ENCODE measurements at places on chromosomes 5 and 9.

- no peak for DNase-seq
Observed at GRCh38 chr9:115957585-115957984, 196.0 kb upstream of the PAPPA start.

DNA sequence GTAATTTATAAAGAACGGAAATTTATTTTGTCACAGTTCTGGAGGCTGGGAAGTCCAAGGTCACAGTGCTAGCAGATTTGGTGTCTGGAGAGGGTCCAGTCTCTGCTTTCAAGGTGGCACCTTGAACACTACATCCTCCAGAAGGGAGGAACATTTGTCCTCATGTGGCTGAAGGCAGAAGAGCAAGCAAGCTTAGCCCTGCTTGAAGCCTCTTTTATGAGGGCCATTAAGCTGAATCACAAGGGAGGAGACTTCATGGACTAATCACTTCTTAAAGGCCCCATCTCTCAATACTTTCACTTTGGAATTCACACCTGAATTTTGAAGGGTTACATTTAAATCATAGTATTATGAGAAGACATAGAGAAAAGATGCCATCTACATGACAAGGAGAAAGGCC, 215.4 kb upstream of the NFIL3 start:
- no peak for DNase-seq

GRCh38 chr5:85170183-85170582, 785.5 kb upstream of the EDIL3 start:
- no peak for DNase-seq

GRCh38 chr9:75866273-75866871, 24.1 kb upstream of the PCSK5 start:
- no peak for DNase-seq

DNA sequence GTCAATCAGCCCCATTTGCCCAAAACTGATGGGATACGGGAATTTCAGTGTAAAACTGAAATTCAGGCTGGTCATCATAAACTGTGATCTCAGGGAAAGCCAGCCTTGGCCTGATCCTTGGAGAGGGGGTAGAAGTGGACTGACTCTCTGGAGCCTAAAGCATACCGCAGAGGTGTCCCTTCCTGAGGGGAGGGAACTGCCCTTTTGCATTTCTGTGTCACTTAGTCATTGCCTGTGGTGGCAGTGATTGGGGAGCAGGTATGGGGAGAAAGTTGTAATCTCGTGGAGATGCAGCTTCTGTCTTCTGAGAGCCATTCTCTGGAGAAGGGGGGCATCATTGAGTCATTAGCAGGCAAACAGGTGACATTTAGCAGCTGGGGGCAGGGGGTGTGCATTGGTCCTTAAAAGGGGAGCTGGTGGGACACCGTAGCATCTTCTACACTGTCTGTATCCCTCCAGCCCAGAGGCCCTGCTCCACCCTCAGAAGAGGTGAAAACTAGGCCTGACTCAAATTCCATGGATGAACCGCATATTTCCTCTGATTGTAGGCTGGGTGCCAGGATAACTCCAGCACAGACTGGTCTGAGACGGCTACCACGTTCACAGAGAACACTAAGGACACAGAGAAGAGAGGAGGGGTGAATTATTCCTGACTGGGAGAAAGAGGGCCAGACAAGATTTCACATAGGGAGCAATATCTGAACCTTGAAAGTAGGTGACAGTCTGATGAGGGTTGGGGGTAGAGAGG, 143.3 kb downstream of the SEC61B start:
- no peak for DNase-seq

Measured in caudate nucleus (tissue), 63 donors.